Activated T-helper 1 cell treated with anti-CD3 and anti-CD28 coated beads, Interleukin-12 subunit alpha, Interleukin-12 subunit beta, Interleukin-2, Interleukin-4 antibody, amounts not matched to agents 30 ng/mL and 10 ng/mL and 1 ng/mL, durations not matched to agents 14 hours and 24 hours and 36 hours (primary cell): ENCODE measurements at places on chromosomes 2 and 18. TPM values are rescaled to one million over a fixed set of nuclear protein-coding genes. Genes with fewer than 3 reads are reported as not detected.
A peak's percentile ranks its signal among the peaks of the same experiment; 100 is the strongest.

GRCh38 chr18:27750014-27750413, 426.9 kb downstream of the CDH2 start:
- no peak overlapping the region for H3K27ac ChIP-seq
- no peaks in the 10 kb centered on the region for H3K4me1 ChIP-seq
- H3K27me3 ChIP-seq = no peaks in the 10 kb centered on the region

- DNase-seq = no peak
- no peak overlapping the region for H3K4me3 ChIP-seq
- peaks cover 3% of the 10 kb centered on the region for H3K27me3 ChIP-seq
- no peaks in the 10 kb centered on the region for H3K36me3 ChIP-seq
Measured at GRCh38 chr2:86360776-86361175, 23.4 kb upstream of the REEP1 start.

GRCh38 chr2:239596253-239596652, 195.4 kb upstream of the HDAC4 start:
- DNase-seq = no peak
- H3K27me3 ChIP-seq = peaks cover 1% of the 10 kb centered on the region
- no peaks in the 10 kb centered on the region for H3K4me1 ChIP-seq
- no peak overlapping the region for H3K27ac ChIP-seq
- no peak overlapping the region for H3K4me3 ChIP-seq

- no peak overlapping the region for H3K4me3 ChIP-seq
- no peak for DNase-seq
- H3K4me1 ChIP-seq = no peaks in the 10 kb centered on the region
- H3K27ac ChIP-seq = no peak overlapping the region
Measured at GRCh38 chr2:167954495-167954894, 292.9 kb downstream of the STK39 start.

DNA sequence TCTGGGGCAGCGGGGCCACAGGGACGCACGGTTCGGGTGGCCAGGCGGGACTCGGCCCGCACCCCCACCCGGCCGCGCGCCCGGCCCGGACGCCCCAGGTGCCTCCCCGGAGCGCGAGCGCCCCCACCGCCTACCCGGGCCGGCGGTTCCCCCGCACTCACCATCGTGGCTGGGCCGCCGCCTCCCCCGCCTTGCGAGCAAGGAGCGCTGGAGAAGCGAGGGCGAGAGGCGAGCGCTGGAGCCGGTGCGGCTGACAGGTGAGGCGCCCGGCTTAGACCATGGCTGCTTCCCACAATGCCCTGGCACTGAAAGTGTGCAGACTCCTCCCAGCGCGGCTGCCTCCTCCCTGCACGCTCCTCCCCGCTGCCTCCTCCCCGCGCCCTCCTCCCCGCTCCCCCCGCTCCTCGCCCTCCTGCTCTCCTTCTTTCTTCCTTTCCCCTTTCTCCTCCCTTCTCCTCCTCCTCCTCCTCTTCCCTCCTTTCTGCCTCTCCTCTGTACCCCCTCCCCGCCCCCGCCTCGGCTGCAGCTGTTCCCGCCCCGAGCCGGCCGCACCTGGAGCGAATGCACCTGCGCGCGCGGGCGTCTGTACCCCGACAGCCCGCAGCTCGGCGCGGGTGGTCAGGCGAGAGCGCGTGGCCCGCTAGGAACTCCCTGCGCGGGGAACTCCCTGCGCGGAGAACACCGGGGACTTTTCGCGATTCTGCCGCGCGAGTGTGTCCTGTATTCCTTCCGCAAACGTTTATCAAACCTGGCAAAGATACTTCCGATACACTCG, at the start of gene AP1S3:
Gene AP1S3, minus strand, starts transcription at position 296 of the 775 bp plus-strand sequence. Its CDS starts 132 bp downstream, at position 164.
- H3K27ac ChIP-seq = peak within 1 kb of the TSS; percentile 76
- peak; percentile 63 for DNase-seq
- peak within 1 kb of the TSS; percentile 92 for H3K4me3 ChIP-seq
- H3K4me1 ChIP-seq = peaks cover 12% of the 10 kb centered on the region

DNA sequence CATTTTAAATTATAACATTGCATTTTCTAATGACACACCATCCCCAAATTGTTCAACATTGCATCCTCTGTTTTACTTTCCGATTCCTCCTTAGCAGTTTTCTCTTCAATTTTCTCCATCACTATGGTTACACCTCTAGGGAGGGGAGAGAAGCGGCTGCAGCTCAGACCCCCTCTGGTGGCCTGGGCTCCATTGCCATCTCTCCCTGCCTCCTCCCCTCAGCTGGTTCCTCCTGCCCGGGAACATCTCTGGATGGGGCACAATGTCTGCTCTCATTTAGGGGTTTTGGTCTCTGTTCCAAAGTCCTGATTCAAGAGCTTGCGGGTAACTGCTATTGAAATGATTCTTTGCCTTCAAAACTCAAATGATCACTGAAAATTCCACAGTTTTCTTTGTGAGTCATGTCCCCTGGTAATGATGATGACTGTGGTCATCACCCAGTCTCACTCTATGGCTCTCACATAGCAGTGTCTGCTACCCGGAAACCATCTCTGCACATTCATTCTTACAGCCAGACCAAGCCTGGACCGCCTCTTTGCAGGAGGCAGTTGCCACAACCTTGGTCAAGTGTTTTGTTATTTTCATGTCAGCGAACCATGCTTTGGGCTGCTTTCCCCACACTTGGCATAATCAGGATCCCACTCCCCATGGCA, 263.9 kb downstream of the ALPK2 start:
- no peaks in the 10 kb centered on the region for H3K4me1 ChIP-seq
- no peaks in the 10 kb centered on the region for H3K36me3 ChIP-seq

DNA sequence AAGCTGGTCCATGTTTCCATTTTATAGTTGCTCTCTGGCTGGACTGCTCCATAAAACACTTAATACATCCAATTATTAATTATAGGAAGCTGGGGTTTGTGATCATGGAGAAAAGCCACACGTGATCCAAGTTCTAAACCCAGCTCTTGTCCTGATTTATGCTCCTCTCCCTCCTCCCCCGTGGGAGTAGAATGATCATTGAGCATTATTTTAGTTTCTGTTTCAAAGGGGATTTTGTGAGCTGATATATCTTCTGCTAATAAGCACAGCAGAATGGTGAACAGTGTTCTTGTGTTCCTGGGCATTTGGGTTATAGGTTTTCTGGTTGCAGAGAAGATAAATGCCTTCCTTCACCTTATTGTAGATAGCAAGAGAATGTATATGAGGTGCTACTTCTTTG, 135.7 kb upstream of the TMEM200C start:
- no peaks in the 10 kb centered on the region for H3K36me3 ChIP-seq
- DNase-seq = no peak
- H3K4me1 ChIP-seq = no peaks in the 10 kb centered on the region
- H3K27ac ChIP-seq = no peak overlapping the region
- H3K27me3 ChIP-seq = peaks cover 2% of the 10 kb centered on the region

DNA sequence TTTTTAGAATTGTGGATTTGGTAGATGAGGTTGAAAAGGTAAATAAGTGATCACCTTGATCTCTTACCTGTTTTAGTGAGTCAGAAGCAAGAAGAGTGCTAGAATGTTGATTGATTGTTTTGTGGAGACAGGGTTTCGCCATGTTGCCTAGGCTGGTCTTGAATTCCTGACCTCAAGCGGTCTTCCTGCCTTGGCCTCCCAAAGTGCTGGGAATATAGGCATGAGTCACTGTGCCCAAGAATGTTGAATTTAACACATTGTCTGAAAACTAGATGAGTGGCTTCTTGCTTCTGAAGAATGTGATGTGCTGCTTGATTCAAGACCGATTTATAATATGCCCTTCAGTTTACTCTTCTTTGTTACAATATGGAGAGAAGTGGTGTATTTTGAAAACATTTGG, 121.3 kb downstream of the FMNL2 start:
- H3K4me3 ChIP-seq = no peak overlapping the region
- peaks cover 2% of the 10 kb centered on the region for H3K27me3 ChIP-seq
- no peaks in the 10 kb centered on the region for H3K36me3 ChIP-seq
- no peak overlapping the region for H3K27ac ChIP-seq
- H3K4me1 ChIP-seq = no peaks in the 10 kb centered on the region

DNA sequence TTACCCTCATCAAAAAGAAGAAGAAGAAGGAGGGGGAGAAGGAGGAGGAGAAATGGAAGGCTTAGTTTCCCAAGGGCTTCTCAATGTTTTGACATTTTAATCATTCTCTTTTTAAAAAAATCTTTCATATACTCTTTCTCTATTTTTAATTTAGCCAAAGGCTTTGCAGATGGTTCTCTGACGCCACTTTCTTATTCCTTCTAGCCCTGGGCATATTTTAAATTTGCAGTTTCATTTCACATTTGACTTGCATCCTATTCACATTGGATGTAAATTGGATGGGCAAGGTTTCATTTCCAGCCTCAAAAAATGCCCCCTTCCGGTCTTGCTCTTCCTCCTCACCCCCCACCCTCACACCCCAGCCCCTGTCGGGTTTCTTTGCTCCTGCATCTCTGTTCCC, 29.8 kb downstream of the MAL start:
- peak overlapping the region; percentile 38 for H3K4me3 ChIP-seq
- H3K4me1 ChIP-seq = peaks cover 69% of the 10 kb centered on the region
- DNase-seq = no peak
- H3K27ac ChIP-seq = peak overlapping the region; percentile 87
- peaks cover 46% of the 10 kb centered on the region for H3K36me3 ChIP-seq
- H3K27me3 ChIP-seq = no peaks in the 10 kb centered on the region

GRCh38 chr2:55232863-55233657, 572 bp downstream of the RPS27A start:
- peak overlapping the region; percentile 100 for H3K4me3 ChIP-seq
- peak; percentile 48 for DNase-seq
- peaks cover 57% of the 10 kb centered on the region for H3K4me1 ChIP-seq
- H3K36me3 ChIP-seq = peaks cover 50% of the 10 kb centered on the region
- peak overlapping the region; percentile 97 for H3K27ac ChIP-seq

- no peaks in the 10 kb centered on the region for H3K36me3 ChIP-seq
- no peaks in the 10 kb centered on the region for H3K4me1 ChIP-seq
- DNase-seq = no peak
- H3K27me3 ChIP-seq = no peaks in the 10 kb centered on the region
Measured at GRCh38 chr2:17471979-17472378, 46.3 kb downstream of the RAD51AP2 start.

- no peak overlapping the region for H3K27ac ChIP-seq
- H3K36me3 ChIP-seq = no peaks in the 10 kb centered on the region
- no peaks in the 10 kb centered on the region for H3K4me1 ChIP-seq
- H3K27me3 ChIP-seq = no peaks in the 10 kb centered on the region
- DNase-seq = no peak
- no peak overlapping the region for H3K4me3 ChIP-seq
Measured at GRCh38 chr18:71115261-71115660, 826.4 kb downstream of the SOCS6 start.

- DNase-seq = peak; percentile 66
- H3K27ac ChIP-seq = peak within 1 kb of the TSS; percentile 66
- H3K27me3 ChIP-seq = peaks cover 65% of the 10 kb centered on the region
- no peaks in the 10 kb centered on the region for H3K36me3 ChIP-seq
- peaks cover 18% of the 10 kb centered on the region for H3K4me1 ChIP-seq
Measured at GRCh38 chr2:23384551-23385343, at the start of gene KLHL29. Gene KLHL29 (plus strand): TSS chr2:23385179. CDS start chr2:23562197, 177,018 bp downstream.

DNA sequence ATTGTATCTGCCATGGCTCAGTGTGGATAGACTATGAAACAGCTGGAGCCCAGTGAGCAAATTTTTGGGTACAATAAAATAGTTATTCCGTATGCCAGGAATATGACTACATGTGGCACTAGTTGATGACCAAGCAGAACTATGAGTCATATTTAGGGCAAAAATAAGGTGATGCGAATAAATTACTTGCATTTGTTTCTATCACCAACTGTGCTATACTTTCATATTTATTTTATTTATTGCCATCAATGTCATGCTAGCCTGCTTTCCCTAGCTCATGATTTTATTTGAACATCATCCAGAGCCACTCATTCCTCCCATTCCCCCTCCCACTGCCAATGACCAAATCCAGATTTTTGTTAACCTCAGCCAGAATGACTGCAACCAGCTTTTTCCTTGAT, 13.3 kb upstream of the FAP start:
- H3K27ac ChIP-seq = no peak overlapping the region
- peaks cover 18% of the 10 kb centered on the region for H3K27me3 ChIP-seq
- no peaks in the 10 kb centered on the region for H3K36me3 ChIP-seq
- peaks cover 7% of the 10 kb centered on the region for H3K4me1 ChIP-seq

- no peaks in the 10 kb centered on the region for H3K27me3 ChIP-seq
- H3K36me3 ChIP-seq = no peaks in the 10 kb centered on the region
- no peaks in the 10 kb centered on the region for H3K4me1 ChIP-seq
Measured at GRCh38 chr2:235643680-235644511, 150.1 kb downstream of the AGAP1 start.

GRCh38 chr18:52781113-52781512, 441.1 kb downstream of the DCC start:
- H3K4me1 ChIP-seq = no peaks in the 10 kb centered on the region
- no peaks in the 10 kb centered on the region for H3K27me3 ChIP-seq
- H3K36me3 ChIP-seq = no peaks in the 10 kb centered on the region
- no peak for DNase-seq

DNA sequence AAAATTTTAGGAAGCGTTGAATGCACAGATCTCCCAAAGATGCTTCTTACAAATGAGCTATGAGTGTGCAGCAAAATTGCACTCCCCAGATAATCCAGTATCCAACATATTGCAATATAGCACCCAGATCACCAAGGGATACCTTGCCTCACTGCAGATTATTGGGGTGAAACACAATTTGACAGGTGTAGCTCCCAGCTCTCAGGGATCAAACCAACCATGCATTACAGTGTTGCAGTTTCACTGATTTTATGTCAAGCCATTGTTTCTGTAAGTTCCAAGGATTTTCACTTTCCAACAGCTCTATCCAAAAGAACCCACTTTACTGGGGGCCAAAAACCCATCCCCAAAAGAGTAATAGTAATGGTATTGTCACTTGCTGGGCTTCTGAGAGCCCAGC, 10.8 kb upstream of the PRLH start:
- H3K4me3 ChIP-seq = no peak overlapping the region
- H3K4me1 ChIP-seq = peaks cover 12% of the 10 kb centered on the region
- H3K27ac ChIP-seq = no peak overlapping the region
- peaks cover 4% of the 10 kb centered on the region for H3K27me3 ChIP-seq
- DNase-seq = no peak

DNA sequence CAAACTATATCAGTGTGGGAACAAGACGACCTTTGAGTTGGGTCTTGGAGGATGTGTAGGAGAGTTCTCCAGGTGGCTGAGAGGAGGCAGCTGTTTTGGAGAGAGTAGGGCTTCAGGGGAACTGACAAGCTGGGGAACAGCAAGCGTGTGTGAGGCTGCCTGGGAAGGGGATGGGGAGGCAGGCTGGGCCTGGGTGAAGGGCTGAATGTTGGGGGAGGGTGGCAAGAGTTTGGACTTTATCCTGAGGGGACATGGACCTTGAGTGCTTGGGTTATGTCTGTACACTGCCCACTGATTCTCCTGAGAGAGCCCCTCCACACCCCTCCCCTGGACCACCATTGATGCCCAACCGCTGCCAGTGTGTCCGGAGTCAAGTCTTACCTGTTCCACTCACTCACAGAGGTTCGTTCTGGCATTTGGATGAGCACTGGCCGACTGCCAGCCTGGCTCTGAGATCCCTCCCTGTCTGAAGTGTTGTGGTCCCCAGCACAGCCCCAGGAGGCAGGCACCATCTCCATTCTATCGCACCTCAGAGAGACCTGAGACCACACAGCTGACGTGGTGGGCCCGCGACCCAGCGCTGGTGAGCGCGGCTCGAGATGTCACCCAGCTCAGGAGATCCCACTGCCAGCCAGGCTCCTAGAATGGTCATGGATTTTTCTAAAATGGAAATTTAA, 59.5 kb downstream of the DCDC2C start:
- no peak overlapping the region for H3K4me3 ChIP-seq
- no peaks in the 10 kb centered on the region for H3K36me3 ChIP-seq
- DNase-seq = no peak
- H3K27me3 ChIP-seq = peaks cover 4% of the 10 kb centered on the region
- no peak overlapping the region for H3K27ac ChIP-seq
- H3K4me1 ChIP-seq = no peaks in the 10 kb centered on the region

The SERPINB12 gene
- total RNA-seq = not detected in 2 replicates

The KCNIP3 gene
- not detected in 2 replicates for total RNA-seq

The RNASEH1 gene
- 30.5 and 31.6 TPM in 2 replicates for total RNA-seq

The CDC42EP3 gene
- total RNA-seq = 10.1 and 10.7 TPM in 2 replicates

The IL36RN gene
- total RNA-seq = not detected in 2 replicates

The IL36G gene
- total RNA-seq = not detected in 2 replicates

The ELOA2 gene
- not detected in 2 replicates for total RNA-seq

The TUBB8B gene
- not detected in 2 replicates for total RNA-seq

The PRKAG3 gene
- not detected in 2 replicates for total RNA-seq

The POTEJ gene
- not detected in 2 replicates for total RNA-seq

The TTC31 gene
- total RNA-seq = 30.2 and 32.2 TPM in 2 replicates

The CYP27C1 gene
- total RNA-seq = not detected in 2 replicates

The SPEG gene
- 0.13 TPM in 1 of 2 replicates, not detected in the other for total RNA-seq
